ENCODE measurements at places on chromosomes 13 and 19.

DNA sequence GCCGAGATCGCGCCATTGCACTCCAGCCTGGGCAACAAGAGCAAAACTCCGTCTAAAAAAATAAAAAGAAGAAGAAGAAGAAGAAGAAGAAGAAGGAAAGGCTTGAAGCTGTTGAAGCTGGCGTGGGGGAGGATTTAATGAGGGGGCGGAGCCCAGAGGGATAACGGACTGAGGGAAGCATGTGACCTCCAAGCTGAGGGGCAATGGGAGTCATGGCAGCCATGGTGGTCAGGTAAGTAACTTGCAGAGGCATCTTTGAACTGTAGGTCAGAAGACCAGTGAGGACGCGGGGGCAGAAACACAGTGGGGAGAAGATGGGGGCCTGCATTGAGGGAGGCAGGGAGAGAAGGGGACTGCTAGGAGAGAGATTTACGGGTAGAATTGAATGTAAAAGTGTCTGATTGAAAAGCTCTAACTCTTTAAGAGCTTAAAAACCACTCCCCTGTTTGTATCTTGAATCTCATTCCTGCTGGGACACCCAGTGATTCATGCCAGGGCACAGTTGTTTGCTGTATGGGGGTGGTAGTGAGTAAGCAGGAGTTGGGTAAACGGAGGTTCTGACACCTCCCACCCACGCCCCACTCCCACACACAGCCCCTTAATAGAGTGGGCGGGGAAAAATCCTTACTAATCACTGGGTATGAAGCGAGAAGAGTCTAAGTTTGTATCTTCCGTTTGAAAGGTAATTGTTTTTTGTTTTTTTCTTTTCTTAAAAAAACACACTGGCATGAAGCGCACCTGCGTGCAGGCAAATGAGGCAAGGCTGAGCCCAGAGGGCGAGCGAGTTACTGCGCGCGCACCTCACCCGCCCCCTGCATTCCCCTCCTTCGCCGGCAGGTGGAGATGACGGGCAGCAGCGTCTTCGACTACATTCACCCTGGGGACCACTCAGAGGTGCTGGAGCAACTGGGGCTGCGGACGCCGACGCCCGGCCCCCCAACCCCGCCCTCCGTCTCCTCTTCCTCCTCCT lies 13.0 kb downstream of the TMEM160 start:
- DNase-seq: peak; percentile 88

- peak; percentile 91 for DNase-seq
These were observed 36.5 kb upstream of the ZNF527 start for GRCh38 chr19:37334179-37335071.

DNA sequence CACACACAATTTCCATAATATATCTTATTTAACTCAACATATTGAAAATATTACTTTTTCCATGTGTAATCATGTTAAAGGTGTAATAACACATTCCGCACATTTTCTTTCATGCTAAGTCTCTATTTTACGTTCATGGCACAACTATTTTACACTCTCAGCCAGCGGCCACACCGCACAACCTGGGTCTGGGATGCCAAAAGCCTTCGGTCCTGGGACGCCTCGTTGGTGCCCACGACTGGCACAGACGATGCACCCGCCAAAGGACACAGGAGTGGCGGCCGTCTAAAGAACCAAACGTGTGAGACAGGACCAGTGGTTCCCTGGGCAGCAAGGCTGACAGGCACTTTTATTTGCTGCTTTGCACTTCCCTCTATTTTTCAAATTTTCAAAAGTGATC lies 10.0 kb upstream of the PROZ start:
- no peak for DNase-seq

DNA sequence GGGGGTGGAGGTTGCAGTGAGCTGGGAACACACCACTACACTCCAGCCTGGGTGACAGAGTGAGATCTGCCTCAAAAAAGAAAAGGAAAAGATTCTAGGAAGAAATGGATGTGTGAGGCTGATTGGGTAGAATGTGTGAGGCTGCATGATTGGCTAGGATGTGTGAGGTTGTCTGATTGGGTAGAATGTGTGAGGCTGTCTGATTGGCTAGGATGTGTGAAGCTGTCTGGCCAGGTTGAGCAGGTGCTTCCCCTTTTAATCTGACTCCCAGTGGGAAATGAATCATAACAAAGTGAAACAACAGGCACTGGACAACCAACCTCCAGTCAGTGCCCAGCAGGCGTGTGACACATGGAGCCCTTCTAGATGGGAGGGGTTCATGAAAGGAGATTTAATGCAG lies 14.7 kb downstream of the C13orf46 start:
- no peak for DNase-seq

- no peak for DNase-seq
These were observed 89.4 kb downstream of the DPF1 start for GRCh38 chr19:38134540-38135149.

GRCh38 chr13:32008518-32009175 lies 22.9 kb upstream of the FRY start:
- DNase-seq: no peak

GRCh38 chr13:95509521-95510310 lies 42.8 kb upstream of the CLDN10 start:
- no peak for DNase-seq

GRCh38 chr13:109154146-109154545 lies 524.7 kb downstream of the MYO16 start:
- DNase-seq: no peak

DNA sequence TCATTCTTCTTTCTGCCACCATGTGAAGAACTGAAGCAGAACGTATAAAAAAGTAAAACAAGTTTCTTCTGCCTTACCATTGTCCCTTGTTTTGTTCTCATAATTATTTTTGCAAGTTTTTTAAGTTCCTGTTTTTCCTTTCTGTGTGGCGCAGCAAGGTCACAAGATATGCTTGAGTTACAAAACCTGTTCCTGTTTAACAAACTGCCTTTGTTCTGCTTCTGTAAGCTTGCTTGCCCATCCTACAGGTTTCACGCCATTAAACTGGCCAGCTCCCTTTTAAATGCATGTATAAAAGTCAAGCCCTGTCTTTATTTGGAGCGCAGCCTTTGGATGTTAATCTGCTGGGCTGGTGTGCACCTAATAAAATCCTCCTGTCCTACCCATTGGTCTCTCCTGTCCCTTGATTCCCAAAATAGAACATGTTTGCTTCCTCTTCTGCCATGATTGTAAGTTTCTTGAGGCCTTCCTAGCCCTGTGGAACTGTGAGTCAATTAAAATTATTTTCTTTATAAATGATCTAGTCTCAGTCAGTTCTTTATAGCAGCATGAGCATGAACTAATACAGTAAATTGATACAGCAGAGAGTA lies 1115.4 kb downstream of the SLITRK1 start:
- DNase-seq: no peak

All from left lung (tissue), 14 donors.